NCI-H510A treated with DMSO at 0.1 percent for 48 hours (cell line): ENCODE measurements at places on chromosomes 11 and 22.

- no peak for DNase-seq
These were observed 21.9 kb upstream of the NFRKB start for GRCh38 chr11:129917231-129917630.

- DNase-seq, result no peak
These were observed 63.8 kb downstream of the BTG4 start for GRCh38 chr11:111448414-111448813.

DNA sequence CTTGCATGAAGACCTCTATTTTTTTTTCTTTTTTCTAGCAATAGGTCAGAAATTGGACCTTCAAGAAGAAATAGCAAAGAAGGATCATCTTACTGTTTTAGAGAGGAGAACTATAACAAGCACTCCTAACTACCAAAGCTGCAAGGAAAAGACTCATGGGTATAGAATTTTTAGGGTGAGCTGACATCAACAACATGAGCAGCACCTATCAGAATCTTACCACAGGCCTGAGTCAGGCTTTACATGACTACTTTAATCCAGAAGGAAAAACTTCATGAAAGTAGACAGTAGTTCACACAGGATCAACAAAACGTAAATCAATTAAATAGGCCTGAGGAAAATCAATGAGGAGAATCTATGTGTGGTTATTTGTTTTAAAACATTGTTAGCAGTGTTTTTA is 130.5 kb downstream of the FAM76B start:
- DNase-seq, result no peak

- DNase-seq, result no peak
These were observed 19.5 kb upstream of the SCGB1A1 start for GRCh38 chr11:62399172-62399877.

- DNase-seq, result no peak
These were observed 567.9 kb downstream of the NTM start for GRCh38 chr11:131938351-131938751.

DNA sequence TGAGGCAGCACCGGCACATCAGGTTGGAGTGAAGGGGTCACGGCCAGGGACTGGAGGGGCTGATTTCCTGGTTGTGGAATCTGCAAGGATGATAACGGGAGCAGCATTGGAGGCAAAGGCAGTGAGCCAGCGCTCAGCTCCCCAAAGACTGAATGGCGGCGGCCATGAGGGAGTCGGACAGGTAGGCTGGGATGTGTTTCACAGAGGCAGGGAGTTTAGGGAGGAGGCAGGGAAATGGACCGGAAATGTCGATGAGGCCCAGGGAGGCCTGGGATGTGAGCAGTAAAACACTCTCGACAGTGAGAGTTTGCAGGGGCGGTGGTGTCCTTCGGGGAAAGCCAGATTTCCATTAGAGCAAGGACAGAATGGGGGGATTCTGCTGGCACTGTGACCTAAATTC is 64.2 kb upstream of the EIF3D start:
- no peak for DNase-seq

GRCh38 chr11:62603776-62604299 is 2.2 kb upstream of the MTA2 start:
- no peak for DNase-seq

DNA sequence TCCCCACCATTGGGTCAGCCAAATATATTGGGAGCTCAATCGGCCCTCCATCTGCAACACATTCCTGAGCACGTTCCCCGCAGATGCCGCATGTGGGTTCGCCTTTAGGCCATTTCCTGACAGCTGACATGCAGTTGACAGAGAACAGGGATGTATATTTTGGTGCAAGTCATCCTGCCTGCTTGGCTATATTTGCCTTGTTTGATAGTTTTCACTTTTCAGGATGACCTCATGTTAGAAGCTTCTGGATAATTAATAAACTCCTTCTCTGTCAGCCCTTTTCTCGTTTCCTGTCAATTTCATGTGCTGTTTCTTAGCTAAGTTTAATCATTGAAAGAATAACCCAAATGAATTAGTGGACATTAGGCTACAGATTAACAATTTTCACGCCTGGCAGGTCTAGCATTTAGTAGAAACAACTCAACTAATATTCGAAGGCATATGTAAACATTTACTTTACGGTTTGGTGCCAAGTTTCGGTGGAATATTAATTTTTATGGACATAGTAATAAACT is 105.8 kb upstream of the SLC5A12 start:
- no peak for DNase-seq

GRCh38 chr11:117300283-117300663 is 9.1 kb downstream of the BACE1-AS start:
- DNase-seq, result no peak

- no peak for DNase-seq
These were observed 26.5 kb upstream of the WNT7B start for GRCh38 chr22:46003271-46004091.
